ENCODE measurements at places on chromosomes 1 and 21.

DNA sequence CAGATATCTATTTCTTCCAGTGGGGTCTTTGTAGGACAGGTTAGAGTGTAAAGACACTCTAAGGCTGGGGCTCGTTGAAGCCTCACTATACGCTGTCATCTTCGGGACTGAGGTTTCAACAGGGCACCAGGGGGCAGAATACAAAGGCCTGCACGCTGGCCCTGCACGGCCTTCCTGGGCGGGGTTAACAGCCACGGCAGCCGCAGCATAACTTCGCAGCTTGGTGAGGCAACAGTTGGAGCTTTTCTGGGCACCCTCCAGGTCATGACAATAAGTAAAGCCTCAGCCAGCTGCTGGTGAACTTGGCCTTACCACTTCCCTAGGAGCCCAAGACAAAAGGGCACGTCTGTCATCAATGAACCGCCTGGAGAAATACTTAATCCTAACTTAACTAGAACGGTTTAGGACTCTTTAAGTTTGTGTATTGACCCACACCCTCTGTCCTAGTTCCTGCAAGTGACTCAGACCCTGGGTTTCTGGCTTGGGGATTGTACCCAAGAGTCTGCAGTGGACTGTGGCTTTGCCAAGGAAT, 2.3 kb upstream of the RUNX1 start:
- peak; percentile 72 for DNase-seq

- DNase-seq: no peak
Observed at GRCh38 chr1:17857996-17858395, 102.9 kb downstream of the ACTL8 start.

DNA sequence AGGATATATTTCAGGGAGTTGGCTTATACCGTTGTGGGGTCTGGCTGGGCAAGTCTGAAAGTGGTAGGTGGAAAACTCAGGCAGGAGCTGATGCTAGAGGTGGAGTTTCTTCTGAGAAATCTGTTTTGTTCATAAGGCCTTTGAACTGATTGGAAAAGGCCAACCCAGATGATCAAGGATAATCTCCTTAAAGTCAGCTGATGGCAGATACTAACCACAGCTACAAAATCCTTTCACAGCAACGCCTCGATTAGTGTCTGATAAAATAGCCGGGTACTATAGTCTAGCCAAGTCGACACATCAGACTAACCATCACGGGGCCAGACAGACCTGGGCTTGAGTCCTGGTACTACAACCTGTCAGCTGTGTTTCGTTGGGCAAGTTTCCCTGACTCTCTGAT, 21.4 kb downstream of the OPRD1 start:
- DNase-seq: no peak

- no peak for DNase-seq
Observed at GRCh38 chr1:37752583-37753471, 12.1 kb downstream of the EPHA10 start.

- DNase-seq: peak; percentile 30
Observed at GRCh38 chr1:40315795-40316594, 1.1 kb downstream of the COL9A2 start.

GRCh38 chr1:223755432-223755792, 43.1 kb downstream of the CAPN2 start:
- DNase-seq: no peak

DNA sequence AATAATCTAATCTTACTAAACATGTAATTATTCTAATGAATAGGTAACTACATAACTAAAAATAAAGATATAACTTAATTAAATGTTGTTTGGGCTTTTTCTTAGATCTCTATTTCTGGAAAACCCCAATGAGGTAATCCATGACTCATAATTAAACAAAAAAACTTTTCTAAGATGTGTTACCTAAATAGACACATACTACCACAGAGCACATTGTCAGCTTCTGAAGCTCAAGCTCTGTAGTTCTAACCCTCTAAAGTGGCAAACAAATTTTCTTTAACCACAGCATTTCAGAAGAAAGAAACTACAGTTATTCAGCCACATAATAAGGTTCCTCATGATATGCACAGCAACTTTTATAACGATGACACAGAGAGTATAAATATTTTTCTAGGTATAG, 4.2 kb downstream of the OR6K3 start:
- no peak for DNase-seq

- no peak for DNase-seq
Observed at GRCh38 chr1:18344755-18345154, 136.0 kb upstream of the KLHDC7A start.

GRCh38 chr1:93813076-93813475, 65.9 kb downstream of the DNTTIP2 start:
- DNase-seq: no peak

GRCh38 chr1:28466226-28466778, 39.5 kb upstream of the RCC1 start:
- no peak for DNase-seq

DNA sequence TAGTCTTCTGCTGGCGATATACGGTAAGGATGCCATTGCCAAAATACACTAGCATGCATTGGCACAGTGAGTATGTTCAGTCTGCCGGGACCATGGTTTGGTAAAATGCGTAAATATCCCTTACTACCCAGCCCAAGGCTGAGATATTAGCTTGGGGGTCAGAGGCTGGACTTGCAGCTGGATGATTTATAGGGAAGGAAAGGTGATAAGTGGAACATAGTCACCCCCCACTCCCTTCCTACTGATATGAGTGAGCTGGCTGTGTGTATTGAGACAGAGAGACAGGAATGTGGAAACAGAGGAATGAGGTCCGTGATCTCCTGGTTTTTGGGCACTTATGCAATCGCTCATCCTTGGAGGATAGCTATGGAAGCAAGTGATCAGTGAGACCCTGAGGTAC, 642.8 kb downstream of the KCNT2 start:
- DNase-seq: no peak

- no peak for DNase-seq
Observed at GRCh38 chr1:12327566-12327965, 97.7 kb downstream of the VPS13D start.

DNA sequence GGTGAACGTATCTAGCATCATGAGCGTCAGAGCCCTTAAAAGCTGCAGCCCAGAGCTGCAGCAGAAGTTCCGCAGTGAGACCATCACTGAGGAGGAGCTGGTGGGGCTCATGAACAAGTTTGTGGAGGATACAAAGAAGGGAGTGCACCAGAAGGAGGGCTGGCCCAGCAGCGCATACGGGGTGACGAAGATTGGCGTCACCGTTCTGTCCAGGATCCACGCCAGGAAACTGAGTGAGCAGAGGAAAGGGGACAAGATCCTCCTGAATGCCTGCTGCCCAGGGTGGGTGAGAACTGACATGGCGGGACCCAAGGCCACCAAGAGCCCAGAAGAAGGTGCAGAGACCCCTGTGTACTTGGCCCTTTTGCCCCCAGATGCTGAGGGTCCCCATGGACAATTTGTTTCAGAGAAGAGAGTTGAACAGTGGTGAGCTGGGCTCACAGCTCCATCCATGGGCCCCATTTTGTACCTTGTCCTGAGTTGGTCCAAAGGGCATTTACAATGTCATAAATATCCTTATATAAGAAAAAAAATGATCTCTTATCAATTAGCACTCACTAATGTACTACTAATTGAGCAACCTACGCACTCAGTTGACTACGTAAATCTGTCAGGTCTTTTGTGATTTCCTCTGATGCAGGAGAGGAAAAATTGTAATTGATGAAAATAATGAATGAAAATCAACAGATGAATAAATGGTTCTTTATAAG, 2.8 kb downstream of the CBR1 start:
- DNase-seq: no peak

DNA sequence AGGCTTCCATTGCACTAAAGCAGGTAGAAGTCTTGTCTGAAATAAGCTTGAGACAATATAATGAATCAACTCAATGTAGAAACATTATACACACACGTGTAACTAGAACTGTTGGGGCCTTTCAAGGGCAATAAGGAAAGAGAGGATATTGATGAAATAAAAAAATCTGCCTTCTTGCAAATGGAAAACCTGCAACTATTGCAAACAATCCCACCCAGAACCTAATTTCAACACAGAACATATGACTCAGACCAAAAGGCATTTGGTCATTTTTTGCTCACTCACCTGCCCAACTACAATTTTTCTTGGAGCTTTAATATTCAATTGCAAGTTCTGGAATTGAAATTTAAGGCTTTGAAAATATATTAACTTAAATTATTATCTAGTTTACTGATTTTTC, 900.1 kb downstream of the TTLL7 start:
- no peak for DNase-seq

DNA sequence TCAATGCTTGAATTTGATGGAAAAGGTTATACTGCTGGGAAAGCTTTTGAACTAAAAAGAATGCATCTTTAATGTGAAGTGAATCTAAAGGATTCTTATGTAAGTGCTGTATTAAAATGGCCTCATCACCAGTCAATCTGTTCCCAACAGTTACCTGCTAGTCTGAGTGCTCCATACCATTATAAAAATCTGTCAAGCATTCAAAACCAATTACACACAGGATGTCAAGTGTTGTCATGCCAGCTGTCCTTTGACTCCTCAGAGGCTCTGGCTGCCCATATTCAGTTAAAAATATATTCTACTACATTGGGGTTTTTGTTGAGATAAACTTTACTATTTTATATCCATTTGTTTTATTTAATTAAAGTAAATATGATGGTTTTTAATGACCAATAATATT, 1587.7 kb downstream of the AMY1C start:
- DNase-seq: no peak

- no peak for DNase-seq
Observed at GRCh38 chr1:16219968-16220500, 7.6 kb upstream of the ARHGEF19 start.

- DNase-seq: no peak
Observed at GRCh38 chr1:91763252-91763651, 122.7 kb downstream of the TGFBR3 start.

- peak; percentile 45 for DNase-seq
Observed at GRCh38 chr1:51518033-51518585, 957 bp downstream of the EPS15 start.

- DNase-seq: no peak
Observed at GRCh38 chr1:157723157-157723556, 22.6 kb upstream of the FCRL3 start.

GRCh38 chr1:98906361-98906760, 98.3 kb downstream of the PLPPR5 start:
- no peak for DNase-seq

DNA sequence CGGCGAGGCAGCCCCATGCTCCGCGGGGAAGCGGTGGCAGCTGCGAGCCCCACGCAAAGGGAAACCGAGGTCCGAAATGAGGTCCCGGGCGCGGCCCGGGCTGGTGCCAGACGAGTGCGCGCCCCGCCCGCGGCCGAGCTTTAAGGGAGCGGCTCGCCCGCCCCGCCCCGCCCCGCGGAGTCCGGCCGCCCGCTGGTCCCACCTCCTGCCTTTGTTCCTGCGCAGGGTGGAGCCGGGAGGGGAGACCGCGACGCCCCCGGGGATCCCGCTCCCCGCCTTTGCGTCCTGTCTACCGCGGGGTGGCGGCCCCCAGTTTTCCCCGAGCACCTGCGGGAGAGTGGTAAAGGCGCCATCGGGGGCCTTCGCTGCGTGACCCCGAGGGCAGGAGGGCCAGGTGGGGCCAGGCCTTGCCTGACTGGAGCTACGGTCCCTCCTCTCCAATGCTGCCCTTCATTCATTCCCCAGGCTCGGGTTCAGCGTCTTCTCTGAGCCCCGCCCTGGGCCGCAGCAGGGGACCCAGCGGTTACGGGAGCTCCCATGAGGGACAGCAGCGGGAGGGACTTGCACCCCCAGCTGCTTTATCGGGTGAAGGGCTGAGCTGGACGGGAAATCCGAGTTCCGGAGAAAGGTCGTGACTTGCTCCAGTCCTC, at the start of gene HES2:
Gene HES2 (minus strand): TSS at position 116 of the 650 bp plus-strand sequence. CDS start 99 bp downstream, at position 17.
- peak; percentile 19 for DNase-seq

DNA sequence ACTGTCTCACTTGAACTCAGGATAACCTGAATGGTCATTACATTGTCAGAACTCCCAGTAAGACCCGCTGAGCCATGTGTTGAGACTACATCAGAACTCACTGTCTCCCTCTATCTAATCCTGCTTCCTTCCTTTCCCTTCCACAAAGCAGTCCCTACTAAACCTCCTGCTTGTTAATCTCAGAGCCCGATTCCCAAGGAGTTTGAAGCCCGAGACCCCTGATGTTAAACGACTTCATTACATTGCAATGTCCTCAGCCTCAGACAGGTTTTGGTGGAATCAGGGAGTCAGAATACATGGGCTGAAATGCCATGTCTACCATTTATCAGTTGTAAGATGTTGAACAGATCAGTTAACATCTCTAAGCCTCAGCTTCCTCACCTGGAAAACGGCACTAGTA, 682.4 kb downstream of the ADGRL2 start:
- DNase-seq: no peak

DNA sequence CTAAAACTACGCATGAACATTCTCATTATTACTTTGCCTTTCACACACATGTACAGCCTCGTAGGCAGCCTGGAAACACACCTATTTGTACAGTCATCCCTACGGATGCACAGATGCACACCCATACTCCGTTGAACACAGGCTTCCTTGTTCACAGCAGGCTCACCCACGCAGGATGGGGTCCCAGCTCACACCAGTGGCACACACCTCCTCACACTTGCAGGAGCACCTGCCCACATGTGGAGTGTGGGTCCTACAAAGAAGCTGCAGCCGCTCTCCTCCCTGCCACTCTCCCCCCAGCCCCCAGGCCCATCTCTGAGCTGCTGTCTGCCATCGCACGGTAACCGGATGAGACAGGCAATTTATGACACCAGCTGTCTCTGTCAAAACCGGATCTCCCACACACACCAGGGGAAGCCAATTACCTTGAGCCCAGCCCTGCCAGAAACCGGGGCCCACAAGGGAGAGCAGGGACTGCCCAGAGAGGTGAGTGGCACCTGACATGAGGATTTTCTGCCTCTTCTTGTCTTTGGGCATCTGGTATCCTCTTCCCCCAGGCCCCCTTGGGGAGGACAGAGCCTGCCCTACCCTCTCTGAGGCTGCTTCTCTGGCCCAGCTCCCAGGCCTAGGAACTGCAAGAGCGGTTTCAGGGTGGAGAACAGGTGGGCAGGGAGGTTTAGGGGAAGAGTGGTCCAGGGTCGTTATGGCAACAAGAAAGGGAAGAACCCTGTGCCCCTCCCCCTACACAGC, 175.4 kb downstream of the IGSF21 start:
- DNase-seq: no peak

- no peak for DNase-seq
Observed at GRCh38 chr1:114495486-114495885, 15.5 kb downstream of the TRIM33 start.

- DNase-seq: no peak
Observed at GRCh38 chr1:15444468-15445389, 6.5 kb downstream of the CTRC start.

DNA sequence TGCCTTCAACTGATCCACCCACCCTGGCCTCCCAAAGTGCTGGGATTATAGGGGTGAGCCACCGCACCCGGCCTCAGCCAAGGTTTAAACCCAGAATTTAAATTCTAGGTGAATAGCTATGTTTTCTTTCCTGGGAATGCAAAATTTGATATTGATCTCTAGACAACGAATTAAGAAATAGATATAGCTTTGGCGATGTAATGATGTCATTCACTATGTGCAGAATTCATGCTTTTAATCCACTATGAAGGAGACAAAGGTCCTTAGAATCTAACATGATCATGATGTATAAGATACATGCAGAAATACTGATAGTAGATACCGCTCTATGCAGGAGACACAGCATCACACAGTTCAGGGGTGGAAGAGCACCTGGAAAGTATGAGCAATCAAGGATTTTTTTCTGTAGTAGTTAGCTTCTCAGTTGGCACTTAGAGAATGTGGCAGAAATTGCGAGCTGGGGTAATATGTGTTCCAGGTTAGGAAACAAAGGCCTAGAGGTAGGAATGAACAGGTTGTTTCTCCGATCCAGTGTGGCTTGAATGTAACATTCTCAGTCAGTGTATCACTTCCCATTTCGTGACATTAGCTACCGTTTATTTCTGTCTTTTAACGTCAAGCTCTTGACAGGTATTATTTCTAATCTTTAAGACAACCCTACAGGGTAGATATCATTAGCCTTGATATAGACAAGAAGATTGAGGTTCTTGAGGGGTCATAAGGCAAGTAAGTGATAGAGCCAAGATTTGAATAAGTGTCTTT, 3.0 kb upstream of the CEP350 start:
- DNase-seq: no peak
